ENCODE measurements at places on chromosomes 1 and 21.
A peak's percentile ranks its signal among the peaks of the same experiment; 100 is the strongest.

GRCh38 chr1:243234978-243235647 is 20.0 kb downstream of the CEP170 start:
- no peak for DNase-seq

DNA sequence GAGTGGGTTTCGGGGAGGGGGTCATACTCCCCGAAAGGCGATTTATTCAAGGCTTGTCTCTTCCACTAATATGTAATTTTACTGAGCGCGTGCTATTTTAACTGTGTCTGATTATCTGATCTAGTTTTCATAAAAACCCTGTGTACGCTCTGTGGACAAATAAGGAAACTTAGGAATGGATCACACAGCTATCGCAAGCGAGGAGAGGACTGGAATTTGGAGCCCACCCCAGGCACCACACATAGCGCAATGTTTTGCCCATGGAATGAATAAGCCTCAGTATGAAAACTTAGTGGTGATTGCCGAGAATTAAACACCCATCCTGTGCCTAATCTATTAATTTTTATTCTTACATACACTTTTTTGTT is 9.8 kb upstream of the RAB42 start:
- no peak for DNase-seq

GRCh38 chr1:221164029-221164428 is 284.8 kb downstream of the HLX start:
- no peak for DNase-seq

- no peak for DNase-seq
These were observed 45.7 kb downstream of the MACO1 start for GRCh38 chr1:25476186-25477097.

DNA sequence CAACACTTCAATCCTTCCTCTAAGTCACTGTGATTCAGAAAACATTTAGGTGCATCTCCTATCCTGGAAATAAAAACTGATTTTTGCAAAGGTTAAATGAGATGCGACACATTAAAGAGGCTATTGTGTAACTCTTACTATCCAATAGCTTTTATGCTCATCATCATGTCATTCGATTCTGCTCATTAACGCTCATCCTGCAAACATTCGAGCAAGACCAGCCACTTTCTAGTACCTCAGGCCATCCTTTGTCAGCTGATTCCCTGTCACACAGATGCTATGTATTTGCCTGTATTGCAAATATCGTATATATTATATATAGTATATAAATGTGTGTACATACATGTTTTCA is 131.6 kb downstream of the TLR5 start:
- DNase-seq = no peak

DNA sequence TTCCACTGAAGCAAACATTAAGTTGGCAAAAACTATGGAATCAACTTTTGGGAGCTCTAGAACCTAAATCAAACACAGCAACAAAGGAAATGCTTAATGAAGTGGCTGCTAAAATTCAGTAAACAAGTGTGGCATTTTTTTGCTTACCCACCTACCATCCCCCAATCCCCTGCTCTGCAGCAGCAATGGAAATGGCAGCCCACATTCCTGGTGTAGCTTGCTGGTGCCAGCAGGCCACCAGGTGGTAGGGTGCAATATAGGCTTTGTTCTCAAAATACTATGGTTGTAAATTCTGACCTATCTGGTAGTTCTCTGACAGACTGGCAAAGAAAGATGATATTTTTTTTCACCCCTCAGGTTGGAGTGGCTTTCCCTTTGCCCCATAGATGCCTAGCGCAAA is 42.8 kb downstream of the SHCBP1L start:
- DNase-seq = no peak

DNA sequence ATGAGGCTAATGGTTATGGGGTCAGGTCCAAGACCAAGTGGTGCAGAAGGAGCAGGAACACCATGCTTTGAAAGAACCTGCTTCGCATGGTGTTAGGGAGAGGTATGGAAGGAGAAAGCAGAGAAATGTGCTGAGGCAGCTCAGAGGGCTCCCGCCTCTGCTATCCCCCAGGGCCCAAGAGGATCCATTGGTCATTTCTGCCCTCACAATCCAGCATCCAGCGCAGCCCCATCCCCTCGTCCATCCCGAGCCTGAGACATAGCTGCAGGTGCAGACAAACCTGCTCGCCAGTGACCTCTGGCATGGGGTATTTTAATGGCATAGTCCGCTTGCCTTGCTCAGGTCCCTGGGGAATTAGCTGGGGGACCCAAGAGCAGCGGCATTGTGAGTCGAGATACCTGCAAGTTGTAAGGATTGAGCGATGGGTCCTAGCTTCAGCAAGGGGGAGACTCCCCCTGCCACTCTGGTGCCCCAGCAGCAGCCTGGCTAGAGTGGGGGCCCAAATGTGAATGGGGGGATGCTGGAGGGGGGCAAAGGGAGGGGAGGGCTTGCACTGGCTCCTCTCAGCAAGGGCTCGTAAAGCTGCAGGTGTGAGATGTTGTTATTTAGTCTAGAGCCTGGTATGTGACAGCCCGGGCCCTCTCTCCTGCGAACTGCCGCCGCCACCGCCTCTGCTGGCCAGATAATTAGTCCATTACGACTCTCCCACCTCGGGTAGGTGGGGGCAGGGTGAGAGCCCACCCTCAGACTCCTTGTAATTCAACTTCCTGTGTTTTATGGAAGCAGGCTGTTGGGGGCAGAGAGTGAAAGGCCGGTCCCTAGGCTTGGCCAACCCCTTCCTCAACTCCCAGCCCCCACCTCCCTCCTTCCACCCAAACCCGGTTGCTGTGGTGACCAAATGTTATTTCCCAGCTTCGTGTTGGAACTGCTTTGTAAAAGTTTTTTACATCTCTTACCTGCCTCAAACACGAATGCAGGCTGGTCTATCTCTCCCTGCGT is 118.8 kb downstream of the RNF220 start:
- no peak for DNase-seq

DNA sequence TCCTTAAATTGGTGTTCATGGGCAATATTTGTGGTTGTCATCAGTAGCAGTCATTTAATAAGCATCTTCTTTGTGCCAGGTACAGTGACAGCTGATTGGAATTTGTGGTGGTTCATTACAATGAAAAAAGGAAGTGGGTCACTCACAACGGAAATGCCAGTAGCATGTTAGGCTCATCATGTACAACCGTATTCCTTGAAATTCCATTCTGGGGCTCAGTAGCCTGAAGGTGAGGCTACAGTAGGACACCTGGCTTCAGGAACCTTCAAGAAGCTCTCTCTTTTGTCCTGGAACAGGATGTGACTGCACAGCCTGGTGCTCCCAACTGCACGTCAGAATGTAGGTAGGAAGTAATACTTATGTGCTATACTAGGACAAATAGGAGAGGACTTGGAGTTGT is 93.9 kb downstream of the ST3GAL3 start:
- no peak for DNase-seq

DNA sequence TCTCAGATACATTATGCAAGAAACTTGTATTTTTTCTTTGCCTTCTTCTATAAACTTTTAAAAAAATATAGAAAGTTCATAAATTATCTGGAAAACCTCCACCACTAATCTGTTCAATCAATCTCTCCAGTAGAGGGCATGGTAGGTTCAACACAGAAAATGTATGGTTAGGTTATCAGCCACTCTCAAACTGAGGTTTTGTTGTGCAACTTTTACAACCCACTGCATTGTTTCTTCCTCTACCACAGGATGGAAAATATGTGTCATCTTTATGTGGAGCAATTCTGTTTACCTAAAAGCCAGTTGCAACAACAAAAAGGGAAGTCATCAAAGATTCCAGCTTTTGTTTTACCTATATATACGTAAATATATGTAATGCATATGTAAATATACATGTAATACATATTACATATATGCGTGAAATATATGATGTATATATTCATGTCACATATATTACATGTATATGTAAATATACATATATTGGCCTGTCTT is 3.0 kb upstream of the RGS2 start:
- DNase-seq = peak; percentile 58

GRCh38 chr1:77316966-77317365 is 35.1 kb downstream of the AK5 start:
- no peak for DNase-seq

- no peak for DNase-seq
These were observed 210.2 kb downstream of the GREM2 start for GRCh38 chr1:240401731-240402130.

GRCh38 chr1:24452922-24453485 is 37.4 kb downstream of the NIPAL3 start:
- no peak for DNase-seq

DNA sequence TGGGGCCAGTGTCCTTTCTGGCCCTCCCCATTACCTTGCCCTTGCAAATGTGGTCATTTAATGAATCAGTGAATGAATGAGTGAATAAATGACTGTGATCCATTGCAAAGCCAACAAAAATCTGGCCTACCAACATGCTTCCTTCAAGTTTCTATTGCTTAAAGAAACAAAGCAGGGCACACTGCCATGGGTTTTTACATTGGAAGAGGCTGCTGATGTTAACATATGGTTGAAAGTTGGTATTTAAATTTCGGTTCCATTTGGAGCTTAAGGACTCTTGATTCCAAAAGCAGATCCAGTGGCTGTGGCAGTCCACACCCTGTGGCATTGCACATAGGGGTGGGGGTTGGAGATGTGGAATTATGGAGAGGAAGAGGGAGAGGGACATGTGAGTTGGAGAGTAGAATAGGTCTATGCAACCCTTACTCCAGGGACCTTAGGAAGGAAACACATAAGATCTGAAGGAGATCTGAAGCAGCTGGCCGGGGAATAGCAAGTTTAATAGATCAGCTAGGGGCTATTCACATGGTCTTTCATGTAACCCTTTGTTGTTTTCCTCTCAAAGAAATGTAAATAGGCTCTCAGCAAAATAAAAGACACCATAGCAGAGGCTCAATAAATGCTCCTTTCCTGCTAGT is 7.2 kb downstream of the ABCA4 start:
- DNase-seq = no peak

DNA sequence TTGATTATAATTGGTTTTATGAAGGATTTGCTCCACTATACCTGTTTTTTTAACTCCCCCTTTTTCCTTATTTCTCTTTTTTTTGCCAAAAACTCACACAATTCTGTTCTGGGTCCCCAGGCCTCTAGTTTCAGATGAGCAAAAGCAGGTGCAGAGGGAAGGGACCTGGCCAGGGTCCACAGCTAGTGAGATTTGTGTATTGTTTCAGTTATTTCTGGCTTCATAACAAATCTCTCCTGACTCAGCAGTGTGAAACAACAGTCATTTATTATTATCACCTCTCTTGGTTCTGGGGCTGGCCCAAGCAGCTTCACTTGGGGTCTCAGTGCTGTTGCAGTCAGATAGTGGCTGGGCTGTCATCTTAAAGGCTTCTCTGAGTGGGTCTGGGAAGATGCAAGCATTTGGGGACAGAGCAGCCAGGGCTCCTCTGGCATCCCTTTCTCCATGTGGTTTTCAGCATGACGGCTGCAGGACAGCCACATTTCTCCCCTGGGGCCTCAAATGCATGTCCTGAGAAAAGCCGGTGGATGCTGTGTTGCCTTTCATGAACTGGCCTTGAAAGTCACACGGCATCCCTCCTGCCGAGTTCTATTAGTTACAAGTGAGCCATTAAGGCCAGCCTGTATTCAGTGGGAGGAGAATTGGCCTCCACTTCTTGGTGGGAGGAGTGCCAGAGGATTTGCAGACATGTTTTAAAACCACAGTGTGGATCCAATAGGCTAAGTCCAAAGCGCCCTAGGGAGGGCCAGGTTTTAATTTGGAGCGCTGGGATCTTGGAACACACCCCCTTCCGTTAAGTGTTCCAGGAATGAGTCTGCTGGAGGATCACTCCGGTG is 137.1 kb downstream of the CAMTA1 start:
- DNase-seq = no peak

DNA sequence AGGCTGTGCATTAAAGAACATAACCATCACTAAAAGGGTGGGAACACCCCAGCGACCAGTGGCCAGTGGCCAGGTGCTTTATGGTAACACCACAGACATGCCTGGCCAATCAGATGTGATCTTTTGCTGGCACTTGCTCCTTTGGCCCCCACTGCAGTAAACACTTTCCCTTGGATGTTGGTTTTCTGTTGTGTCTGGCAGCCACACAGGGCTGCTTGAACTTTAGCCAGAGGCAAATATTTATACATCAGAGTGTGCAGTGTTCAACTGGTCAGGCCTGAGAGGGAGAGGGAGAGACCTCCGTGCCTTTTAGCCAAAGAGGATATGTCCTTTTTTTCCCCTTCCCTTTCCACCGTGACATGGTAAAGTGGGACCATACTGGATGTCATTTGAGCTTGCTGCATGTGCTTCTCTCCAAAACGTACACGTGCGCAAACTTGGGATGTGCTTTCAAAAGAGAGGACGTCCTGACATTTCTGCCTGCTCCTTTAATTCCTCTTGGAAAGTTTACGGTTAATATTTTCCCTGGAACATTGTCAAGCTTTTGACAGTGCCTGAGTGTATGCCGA is 101.2 kb downstream of the NFIA start:
- DNase-seq = no peak

DNA sequence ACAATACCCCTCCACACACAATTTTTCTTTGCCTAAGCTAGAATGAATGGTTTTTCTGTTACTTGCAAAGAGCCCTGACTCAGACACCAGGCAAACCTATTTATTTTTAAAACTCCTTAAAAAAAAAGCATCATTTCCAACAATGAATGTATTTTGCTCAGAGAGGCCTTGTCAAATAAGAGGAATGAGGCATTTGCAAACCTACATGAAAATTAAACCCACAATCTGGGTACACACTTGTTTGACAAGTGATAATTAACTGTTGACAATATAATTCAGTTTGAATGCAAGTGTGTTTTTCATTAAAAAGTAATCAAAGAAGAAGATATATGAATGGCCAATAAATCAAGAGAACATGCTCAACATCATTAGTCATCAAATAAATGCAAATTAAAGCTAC is 339.5 kb downstream of the PTPRU start:
- no peak for DNase-seq

GRCh38 chr1:1510912-1511532 is 940 bp upstream of the ATAD3A start:
- no peak for DNase-seq

- no peak for DNase-seq
These were observed 109.8 kb downstream of the HMCN1 start for GRCh38 chr1:185843986-185844385.

- no peak for DNase-seq
These were observed 80.8 kb upstream of the SLC2A1 start for GRCh38 chr1:43039228-43040055.

DNA sequence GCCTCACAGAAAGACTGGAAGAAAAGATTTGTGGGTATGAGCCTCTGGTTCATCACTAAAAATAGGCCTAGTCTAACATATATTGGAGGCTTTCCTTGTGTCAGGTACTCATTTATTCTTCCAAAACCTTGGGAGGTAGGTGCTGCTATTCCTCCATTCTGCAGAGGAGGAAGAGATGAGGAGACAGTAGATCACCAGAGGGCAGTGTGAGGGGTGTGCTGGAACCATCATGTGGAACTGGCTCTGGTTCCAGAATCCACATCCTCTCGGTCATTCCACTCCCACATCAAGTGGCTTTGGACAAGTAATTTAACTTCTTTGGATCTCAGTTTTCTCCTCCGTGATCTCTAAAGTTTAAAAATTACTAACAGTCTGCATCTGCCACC is 7.4 kb upstream of the INKA2 start:
- DNase-seq = no peak

GRCh38 chr1:51410568-51411460 is 80.5 kb upstream of the TTC39A start:
- no peak for DNase-seq

Data from GM13976 (cell line).